ENCODE measurements at places on chromosomes 6 and 20. TPM values are rescaled to one million over a fixed set of nuclear protein-coding genes. Genes with fewer than 3 reads are reported as not detected.

KATNA1 gene
- 27.2 TPM for total RNA-seq

PPIL6 gene
- not detected for total RNA-seq

HLA-DRB1 gene
- total RNA-seq = not detected

DDO gene
- not detected for total RNA-seq

SLC17A1 gene
- total RNA-seq = not detected

XRN2 gene
- total RNA-seq = 137 TPM

PRR18 gene
- total RNA-seq = 0.11 TPM

FAXC gene
- total RNA-seq = 4.7 TPM

CGA gene
- total RNA-seq = not detected

GLP1R gene
- 0.87 TPM for total RNA-seq

HDGFL1 gene
- total RNA-seq = not detected

COL12A1 gene
- 1.9 TPM for total RNA-seq

TSPO2 gene
- total RNA-seq = not detected

CYP39A1 gene
- total RNA-seq = not detected

CPXM1 gene
- 105 TPM for total RNA-seq

MUCL3 gene
- total RNA-seq = not detected

ULBP1 gene
- total RNA-seq = 0.33 TPM

C20orf141 gene
- total RNA-seq = not detected

DYNLT1 gene
- total RNA-seq = 67.6 TPM

NCOA6 gene
- 5.4 TPM for total RNA-seq

KIAA1586 gene
- total RNA-seq = 9.8 TPM

SAMD3 gene
- 11.5 TPM for total RNA-seq

RPS18 gene
- 4,135 TPM for total RNA-seq

SLC17A5 gene
- total RNA-seq = 12.2 TPM

FAM83C gene
- not detected for total RNA-seq

MYT1 gene
- total RNA-seq = 2.1 TPM

CST4 gene
- total RNA-seq = not detected

SLC16A10 gene
- total RNA-seq = 5.1 TPM

MAP7 gene
- 7.8 TPM for total RNA-seq

PGC gene
- total RNA-seq = not detected

Data from H7 (cell line).